ENCODE measurements at places on chromosomes 16 and 17.

- no peak for DNase-seq
These were observed 91.4 kb upstream of the GSE1 start for GRCh38 chr16:85521552-85522307.

GRCh38 chr17:9287306-9287705, 266.0 kb downstream of the NTN1 start:
- DNase-seq: no peak

- peak; percentile 85 for DNase-seq
These were observed 114.0 kb downstream of the C16orf95 start for GRCh38 chr16:87203060-87203656.

DNA sequence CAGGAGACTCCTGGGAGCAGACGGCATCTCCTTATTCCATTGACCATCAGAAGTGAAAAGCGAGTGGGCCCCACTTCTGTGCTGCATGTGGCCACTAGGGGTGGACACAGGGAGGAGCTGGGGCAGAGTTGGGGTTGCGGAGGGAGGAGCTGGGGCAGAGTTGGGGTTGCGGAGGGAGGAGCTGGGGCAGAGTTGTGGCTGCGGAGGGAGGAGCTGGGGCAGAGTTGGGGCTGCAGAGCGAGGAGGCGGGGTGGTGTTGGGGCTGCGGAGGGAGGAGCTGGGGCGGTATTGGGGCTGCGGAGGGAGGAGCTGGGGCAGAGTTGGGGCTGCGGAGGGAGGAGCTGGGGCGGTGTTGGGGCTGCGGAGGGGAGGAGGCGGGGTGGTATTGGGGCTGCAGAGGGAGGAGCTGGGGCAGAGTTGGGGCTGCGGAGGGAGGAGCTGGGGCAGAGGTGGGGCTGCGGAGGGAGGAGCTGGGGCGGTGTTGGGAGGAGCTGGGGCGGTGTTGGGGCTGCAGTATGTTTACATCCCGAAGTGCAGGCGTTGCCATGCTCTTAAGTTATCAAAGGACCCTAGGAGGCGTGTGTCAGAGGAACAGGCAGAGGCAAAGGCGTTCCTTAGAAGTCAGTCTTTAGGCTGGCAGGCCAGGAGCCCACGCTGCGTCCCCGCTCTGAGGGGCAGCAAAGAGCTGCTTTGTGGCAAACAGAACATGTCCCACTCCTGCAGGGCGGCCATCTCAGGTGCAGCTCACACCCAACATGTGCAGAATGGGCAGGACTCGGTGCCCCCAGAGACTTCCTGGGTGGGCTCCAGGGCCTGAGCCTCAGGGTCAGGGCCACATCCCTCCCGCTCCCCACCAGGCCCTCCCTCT, 76.0 kb downstream of the ZNF778 start:
- DNase-seq: no peak

DNA sequence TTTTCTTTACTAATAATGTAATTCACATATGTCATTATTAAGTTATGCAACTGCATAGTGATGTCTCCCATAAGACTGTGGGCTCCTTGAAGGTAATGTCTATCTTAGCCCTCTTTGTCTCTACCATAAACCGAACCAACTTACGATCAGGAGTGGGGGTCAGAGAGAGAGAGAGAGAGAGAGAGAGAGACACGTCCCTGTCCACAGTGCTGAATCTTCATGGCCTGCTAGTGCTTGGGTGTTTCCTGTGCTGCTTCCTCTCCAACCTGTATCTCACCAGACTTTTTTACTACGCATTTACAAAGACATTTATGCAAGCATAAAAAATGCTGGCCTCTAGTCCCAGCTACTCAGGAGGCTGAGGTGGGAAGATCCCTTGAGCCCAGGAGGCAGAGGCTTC, 52.2 kb upstream of the HAPSTR1 start:
- DNase-seq: no peak

DNA sequence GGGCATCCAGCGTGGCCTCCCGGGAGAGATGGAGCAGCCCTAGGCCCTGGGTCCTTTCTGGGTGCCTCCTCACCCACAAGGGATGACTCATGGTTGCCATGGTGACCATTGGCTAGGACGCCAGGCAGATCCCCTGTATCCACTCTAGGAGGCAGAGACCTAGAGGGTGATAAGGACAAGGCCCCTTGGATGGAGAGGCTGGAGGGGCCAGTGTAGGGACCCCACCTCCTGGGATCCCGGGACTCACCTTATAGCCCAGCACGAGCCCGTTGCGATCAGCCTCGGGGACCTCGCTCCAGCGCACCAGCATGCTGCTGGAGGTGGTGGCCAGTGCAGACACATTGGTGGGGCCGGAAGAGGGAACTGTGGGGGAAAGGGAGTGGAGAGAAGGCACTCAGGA, 82.2 kb upstream of the CDC42EP4 start:
- no peak for DNase-seq

- DNase-seq: no peak
These were observed 388.5 kb downstream of the CNTNAP4 start for GRCh38 chr16:76665571-76666275.

DNA sequence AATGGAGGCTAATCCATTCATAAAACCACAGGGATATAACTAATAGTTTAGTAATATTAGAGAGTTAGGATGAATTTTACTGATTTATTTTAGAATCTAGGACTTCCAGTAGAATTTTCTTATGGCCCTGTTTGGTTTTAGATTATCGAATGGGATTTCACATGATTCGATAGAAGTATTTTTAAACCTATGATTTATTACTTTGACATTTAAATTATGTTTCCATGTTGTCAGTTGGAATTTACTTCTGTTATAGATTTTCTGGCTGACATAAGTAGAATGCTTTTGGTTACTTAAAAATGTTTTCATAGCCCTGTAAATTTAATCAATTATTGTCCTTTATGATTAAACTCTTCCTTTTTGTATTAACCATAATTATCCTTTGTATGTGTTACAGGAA, 158.8 kb downstream of the CHD9 start:
- DNase-seq: no peak

DNA sequence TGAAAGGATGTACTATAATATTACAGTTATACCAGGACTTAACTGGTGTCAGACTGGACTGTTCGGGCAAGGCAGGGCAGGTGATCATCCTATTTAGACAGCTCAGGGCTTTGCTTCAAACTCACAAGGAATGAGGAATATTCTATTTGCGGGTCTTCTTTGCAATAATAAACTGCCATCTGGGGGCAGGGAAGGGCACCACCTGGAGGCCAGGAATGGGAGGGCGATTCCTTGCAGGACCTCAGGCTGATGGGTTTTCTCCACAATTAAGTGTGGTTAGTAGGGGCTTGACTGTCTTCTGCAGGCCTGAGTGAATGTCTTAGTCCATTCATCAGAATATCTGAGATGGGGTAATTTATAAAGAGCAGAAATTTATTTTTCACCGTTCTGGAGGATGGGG, 424.1 kb downstream of the CA10 start:
- no peak for DNase-seq

- no peak for DNase-seq
These were observed 9.4 kb downstream of the TBX4 start for GRCh38 chr17:61461586-61461966.

- no peak for DNase-seq
These were observed 26.7 kb downstream of the ABCA5 start for GRCh38 chr17:69300222-69300621.

- no peak for DNase-seq
These were observed 25.9 kb downstream of the TMEM94 start for GRCh38 chr17:75482098-75482942.

DNA sequence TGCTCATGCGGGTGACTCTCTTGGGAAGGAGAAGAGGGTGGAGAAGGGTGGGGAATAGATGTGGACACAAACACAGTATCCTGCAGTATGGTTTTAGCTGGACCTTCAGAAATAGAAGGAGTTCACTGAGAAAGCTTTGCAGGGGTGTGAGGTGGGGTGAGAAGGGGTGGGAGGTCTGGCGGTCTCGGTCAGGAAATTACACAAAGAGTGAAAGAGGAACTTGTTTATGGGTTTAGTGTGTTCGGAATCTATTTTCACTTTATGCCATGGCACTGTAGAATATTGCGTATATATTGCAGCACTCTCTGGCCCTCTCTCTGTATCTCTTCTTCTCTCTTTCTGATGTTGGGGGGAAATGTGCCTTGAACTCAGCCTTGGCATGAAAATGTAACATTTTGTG, 148.2 kb upstream of the GOT2 start:
- no peak for DNase-seq

DNA sequence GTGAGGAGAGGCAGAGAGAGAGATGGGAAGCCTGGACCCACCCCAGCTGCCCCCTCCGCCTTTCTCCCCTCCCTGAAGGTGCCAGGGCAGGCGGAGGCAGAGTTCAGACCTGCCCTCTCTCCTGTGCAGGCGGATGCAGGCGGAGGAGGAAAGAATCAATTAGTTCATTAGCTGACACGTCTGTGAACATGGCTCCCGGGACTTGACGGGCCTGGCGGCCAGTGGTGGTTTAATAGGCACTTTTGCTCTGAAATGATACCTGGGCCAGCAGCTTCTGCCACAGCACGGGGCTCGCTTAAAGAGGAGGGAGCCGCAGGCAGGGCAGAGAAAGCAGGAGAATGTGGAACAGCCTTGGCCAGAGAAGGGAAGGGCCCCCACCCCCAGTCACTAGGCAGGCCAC, 98.1 kb downstream of the SDK2 start:
- no peak for DNase-seq

- no peak for DNase-seq
These were observed 26.3 kb upstream of the PLLP start for GRCh38 chr16:57310801-57311200.

DNA sequence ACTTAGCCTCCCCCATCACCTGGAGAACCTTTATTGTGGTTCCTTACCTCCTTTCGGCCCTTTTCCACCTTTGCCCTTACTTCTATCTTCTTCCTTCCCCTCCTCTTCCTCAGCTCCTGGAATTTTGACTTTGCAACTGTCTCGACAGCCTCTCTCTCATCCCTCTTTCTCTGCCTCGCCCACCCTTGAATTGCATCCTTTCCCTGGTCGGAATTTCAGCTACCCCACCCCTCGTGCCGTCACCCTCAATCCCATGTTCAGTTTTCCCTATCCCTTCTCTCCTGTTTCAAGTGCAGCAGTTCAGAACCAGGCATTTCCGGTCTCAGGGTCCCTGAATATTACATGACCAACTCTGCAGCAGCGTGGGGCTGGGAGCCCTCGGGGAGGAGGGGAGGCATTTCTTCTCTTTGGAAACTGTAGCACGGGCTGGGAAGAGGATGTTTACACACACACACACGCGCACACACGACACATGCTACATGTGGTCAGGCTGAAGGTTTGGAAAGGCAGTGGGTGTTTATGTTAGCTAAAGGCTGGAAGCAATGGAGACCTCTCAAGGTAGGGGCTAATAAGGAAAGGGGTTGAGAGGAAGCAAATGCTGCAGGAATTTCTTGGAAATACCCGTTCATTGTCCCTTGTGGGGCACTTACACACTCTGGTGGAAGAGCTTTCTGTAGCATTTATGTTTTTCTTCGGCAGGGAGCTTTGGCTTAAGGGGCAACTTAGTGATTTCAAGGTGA, 971 bp downstream of the MINK1 start:
- peak; percentile 46 for DNase-seq

GRCh38 chr17:2690165-2691068, 21.1 kb downstream of the CLUH start:
- DNase-seq: peak; percentile 9

DNA sequence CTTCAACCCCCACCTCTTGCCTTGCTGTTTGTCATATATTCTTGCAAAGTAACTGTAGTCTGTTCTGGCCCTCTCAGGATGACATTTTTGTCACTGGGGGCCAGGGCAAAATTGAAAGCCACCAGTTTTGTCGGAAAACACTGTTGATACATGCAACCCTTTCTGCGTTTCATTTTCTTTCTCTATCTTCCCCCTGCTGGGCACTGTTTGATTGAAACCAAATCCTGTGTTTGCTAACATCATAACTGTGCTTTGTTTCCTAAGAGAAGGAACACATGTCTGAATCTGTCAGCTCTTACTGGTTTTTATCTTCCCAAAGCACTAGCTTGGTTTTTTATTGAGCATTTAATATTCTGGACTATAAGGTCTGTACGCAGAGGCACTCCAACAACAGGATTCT, 11.7 kb upstream of the CPPED1 start:
- DNase-seq: peak; percentile 15

- DNase-seq: peak; percentile 93
These were observed 985 bp upstream of the SLFN12 start for GRCh38 chr17:35433075-35433894.

- DNase-seq: no peak
These were observed 603.4 kb upstream of the CDH11 start for GRCh38 chr16:65725156-65725845.

GRCh38 chr16:74982256-74982655, 2.7 kb downstream of the WDR59 start:
- no peak for DNase-seq

DNA sequence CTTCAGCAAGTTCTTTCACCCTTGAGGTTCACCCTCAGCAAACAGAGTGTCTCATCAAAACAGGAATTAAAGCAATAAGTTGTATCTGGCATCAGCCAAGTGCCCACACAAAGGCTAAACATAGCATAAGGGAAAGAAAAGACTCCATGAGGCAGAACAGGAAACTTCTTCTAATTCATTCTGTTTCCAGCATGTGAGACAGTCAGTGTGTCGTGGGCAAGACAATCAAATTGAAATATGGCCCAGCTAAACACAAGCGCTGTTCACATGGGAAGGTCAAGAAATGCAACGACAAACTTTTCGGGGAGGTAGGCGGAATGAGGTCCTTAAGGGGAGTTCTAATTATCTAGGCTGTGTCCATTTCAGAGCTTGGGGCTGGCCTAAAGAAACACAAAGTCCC, 393.4 kb downstream of the HAPSTR1 start:
- DNase-seq: no peak

DNA sequence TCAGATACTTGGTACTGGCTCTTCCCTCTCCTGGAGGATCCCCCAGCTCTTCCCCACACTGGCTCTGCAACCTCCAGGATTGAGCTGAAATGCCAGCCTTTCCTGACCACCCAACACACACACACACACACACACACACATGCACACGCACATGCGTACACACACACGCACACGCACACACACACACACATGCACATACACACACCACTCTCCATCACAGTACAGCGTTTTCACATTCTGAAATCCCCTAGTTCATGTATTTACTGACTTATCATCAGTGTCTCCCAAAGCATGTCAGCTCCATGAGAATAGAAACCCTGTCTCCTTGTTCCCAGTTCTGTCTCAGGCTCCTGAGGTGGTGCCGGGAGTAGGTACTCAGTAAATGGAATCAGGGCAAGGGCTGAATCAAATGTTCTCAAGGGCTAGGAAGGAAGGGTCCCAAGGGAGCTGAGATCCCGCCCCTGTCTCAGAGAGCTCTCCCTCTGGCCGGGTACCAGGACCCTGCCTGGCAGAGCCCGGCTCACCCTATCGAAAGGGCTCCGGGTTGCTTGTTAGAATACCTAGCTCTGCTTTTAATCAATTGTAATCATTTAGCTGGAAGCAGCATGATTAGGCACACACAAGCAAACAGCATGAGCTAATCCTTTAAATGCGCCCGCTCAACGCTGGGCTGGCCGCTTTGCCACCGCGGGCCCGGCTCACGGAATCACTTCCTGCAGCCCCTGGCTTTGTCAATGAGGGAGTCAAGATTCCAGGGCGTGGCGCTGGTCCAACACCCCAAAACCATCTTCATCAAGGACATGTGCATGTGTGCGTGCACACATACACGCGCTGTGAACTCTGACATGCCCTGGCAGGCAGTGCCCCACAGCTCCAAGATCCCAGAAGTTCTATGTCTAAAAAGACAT, 140.7 kb downstream of the C16orf78 start:
- no peak for DNase-seq

GRCh38 chr17:71921796-71922195, 199.0 kb upstream of the SOX9 start:
- no peak for DNase-seq

All from GM03348 (cell line).